ENCODE measurements at places on chromosomes 3 and 15.

GRCh38 chr15:35691891-35692867 lies 146.2 kb upstream of the DPH6 start:
- DNase-seq: no peak

DNA sequence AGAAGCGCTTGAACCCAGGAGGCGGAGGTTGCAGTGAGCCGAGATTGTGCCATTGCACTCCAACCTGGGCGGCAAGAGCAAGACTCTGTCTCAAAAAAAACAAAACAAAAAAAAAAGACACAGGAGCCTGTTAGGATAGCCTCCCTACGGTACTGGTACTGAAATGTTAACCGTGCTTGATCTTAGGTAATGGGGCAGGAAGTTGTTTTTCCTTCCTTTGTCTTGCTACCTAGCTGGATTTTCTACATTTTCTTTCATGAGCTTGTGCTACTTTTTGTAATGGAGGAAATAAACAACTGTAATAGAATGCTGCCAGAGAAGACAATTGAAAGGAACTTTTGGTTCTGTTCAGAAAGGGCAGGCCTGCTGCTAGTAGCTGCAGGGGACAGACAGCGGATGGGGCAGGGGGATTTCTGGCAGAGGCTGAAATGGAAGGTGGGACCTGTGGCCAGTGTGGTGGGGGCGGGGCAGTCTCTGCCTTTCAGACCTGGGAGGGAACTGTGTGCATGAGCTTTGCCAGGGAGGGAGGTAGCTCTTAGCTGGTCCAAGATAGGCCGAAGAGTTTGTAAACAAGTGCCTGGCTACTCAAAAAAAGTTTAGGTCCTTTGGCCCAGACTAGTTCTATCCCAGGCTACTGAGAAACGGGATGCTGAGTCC lies 49.0 kb upstream of the SEMA4B start:
- no peak for DNase-seq

- DNase-seq: no peak
These were observed 4.9 kb upstream of the MKRN2OS start for GRCh38 chr3:12549971-12550760.

DNA sequence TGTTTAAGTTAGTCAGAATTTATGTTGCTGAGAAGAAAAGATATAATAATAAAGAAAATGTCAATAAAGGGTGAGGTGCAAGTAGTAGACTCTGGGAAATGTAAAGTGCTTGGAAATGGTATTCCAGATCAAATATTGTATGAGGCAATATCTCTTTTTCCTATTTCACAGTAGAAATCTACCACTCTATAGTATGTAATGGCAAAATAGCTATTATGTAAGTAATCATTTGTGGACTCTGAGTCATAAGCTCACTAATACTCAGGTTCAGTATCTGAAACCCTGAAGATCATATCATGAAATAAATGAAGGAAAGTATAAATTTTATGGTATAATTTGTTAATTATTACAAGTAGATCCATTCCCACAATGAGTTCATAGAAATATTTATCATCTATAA lies 322.1 kb downstream of the PYDC2 start:
- DNase-seq: no peak

GRCh38 chr3:37502621-37503020 lies 328.2 kb upstream of the LRRFIP2 start:
- no peak for DNase-seq
